ENCODE measurements at places on chromosomes 4 and X. TPM values are rescaled to one million over a fixed set of nuclear protein-coding genes. Genes with fewer than 3 reads are reported as not detected.

The DMD gene
- 39.9 TPM for total RNA-seq

- no peaks in the 10 kb centered on the region for H3K27me3 ChIP-seq
- no peak overlapping the region for H3K27ac ChIP-seq
- no peak for DNase-seq
- H3K4me3 ChIP-seq = no peak overlapping the region
- no peaks in the 10 kb centered on the region for H3K4me1 ChIP-seq
- no peaks in the 10 kb centered on the region for H3K36me3 ChIP-seq
Measured at GRCh38 chr4:98625920-98626319, 32.5 kb downstream of the TSPAN5 start.

- DNase-seq = no peak
- no peak overlapping the region for H3K4me3 ChIP-seq
- H3K36me3 ChIP-seq = no peaks in the 10 kb centered on the region
Measured at GRCh38 chr4:10030972-10031667, 9.8 kb upstream of the SLC2A9 start.

GRCh38 chrX:69117876-69118526 lies 47.3 kb downstream of the PJA1 start:
- H3K4me3 ChIP-seq = no peak overlapping the region
- DNase-seq = no peak
- no peaks in the 10 kb centered on the region for H3K27me3 ChIP-seq

GRCh38 chrX:109638158-109638557 lies 13.2 kb upstream of the KCNE5 start:
- no peaks in the 10 kb centered on the region for H3K4me1 ChIP-seq
- no peak overlapping the region for H3K4me3 ChIP-seq
- DNase-seq = no peak
- H3K27me3 ChIP-seq = no peaks in the 10 kb centered on the region

DNA sequence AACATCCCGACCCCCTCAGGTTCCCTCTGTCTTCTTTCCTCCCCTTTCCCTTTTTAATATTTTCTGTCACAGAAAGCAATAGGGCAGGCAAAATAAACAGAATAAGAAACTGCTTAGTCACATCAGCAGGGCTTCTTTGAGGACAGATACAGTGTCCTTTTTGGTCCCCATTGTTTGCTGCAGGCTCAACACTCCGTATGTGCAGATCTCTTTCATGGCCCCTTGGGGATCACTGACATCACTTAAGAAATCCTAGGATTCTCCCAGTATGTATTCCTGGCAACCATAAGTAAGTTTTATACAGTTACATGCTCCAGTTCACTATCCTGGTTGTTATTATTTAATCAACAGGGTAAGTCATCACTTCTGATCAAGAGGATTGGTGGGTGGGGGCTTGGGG lies 448.0 kb downstream of the NKX6-1 start:
- H3K4me3 ChIP-seq = no peak overlapping the region
- no peaks in the 10 kb centered on the region for H3K27me3 ChIP-seq
- no peak overlapping the region for H3K27ac ChIP-seq

GRCh38 chr4:91525621-91526020 lies 778.1 kb upstream of the GRID2 start:
- DNase-seq = peak; percentile 13
- no peaks in the 10 kb centered on the region for H3K27me3 ChIP-seq
- H3K36me3 ChIP-seq = no peaks in the 10 kb centered on the region

Measured in transverse colon (tissue), 4 donors.